ENCODE measurements at places on chromosomes 2 and 18.

- DNase-seq = peak; percentile 46
Measured at GRCh38 chr2:191835539-191836350, 11.1 kb downstream of the CAVIN2 start.

DNA sequence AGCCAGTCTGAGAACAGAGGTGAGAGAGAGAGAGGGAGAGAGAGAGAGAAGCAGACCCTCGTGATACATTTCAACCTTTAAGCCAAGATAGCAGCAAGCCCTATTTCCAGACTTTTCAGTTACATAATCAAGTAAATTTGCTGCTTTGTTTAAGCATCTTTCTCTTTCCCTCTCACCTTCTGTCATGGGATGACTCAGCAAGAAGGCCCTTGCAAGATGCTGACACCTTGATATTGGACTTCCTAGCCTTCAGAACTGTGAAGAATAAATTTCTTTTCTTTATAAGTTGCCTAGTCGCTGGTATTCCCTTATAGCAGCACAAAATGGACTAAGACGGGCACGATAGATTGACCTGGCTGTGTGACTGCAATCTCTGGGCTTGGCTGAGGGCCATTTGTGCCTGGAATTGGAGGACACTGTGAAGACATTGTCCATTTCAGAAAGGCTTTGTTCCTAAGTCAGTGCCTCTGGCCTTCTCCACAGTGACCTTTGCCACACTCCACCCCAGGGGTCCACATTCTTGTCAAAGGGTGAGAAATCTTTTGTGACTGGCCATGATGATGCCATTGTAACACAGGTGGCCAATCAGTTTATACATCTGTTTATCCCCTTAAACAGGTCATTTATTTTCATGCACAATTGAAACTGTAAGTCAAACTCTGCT is 51.3 kb upstream of the ITSN2 start:
- DNase-seq = no peak

DNA sequence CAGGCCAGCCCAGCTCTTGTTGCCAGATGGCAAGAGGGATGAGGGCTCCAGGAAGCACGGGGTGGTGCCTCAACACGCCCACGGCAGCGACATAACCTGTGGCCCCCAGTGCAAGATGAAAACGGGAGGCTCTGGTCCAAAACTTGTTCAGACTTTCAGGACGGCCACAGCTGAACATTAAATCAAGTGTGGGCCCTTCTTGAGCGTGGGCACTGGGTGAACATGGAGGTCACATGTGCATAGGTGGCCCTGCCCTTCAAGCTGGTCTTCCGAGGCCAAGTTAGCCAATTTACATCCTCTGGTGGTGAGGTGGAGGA is 77.5 kb downstream of the NDUFA10 start:
- no peak for DNase-seq

GRCh38 chr2:51268191-51268590 is 236.3 kb upstream of the NRXN1 start:
- no peak for DNase-seq

DNA sequence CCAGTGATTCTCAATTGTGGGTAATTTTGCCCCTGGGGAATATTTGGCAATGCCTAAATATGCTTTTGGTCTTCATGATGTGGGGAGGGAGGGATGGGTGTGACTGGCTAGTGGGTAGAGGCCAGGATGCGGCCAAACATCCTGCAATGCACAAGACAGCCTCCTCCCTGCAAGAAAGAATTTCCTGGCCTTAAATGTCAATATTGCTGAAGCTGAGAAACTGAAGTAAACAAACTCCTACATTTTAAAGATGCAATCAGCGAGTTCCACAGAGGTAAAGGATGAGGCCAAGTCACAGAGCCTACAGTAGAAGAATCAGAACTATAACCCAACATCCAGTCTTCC is 272.9 kb upstream of the EPHA4 start:
- no peak for DNase-seq

- no peak for DNase-seq
Measured at GRCh38 chr2:16079637-16080036, 139.3 kb downstream of the MYCN start.

GRCh38 chr2:112958428-112959108 is 19.2 kb upstream of the IL36G start:
- peak; percentile 55 for DNase-seq

DNA sequence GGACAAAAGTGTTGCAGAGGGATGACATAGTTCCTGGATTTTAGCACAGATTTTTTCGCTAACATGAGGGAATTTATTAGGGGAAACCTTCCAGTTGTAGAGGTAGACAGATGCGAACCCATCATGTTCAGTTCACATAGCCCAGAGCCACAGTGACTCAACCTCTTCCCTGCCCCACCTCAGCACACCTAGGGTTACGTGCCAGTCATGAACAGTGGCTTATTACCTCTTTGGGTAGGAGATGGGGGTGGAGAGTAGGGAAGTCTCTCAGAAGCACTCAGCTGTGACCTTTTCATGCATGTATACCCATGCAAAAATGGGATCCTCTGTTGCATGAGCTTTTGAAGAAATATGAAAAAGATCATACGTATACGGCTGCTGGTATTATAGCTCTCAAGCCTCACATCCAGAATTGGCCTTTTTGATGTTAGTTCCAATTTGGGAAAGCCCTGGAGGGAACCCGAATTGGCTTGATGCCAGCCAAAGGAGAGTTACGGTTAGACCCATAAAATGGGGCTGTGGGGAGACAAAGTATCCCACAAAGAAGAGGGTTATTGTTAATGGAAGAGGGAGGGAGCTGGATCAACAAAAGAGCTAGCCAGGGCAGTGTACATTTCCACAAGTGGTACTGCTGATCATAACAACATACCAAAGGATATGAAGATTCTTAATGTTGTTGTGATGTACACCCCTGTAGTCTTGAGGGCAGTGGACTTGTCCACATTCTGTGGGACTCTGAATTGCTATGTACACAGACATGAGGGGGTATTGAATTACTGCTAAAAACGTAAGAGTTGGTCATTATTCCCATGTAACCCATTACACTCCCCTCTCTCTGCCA is 4.9 kb downstream of the TANC1 start:
- DNase-seq = peak; percentile 15

DNA sequence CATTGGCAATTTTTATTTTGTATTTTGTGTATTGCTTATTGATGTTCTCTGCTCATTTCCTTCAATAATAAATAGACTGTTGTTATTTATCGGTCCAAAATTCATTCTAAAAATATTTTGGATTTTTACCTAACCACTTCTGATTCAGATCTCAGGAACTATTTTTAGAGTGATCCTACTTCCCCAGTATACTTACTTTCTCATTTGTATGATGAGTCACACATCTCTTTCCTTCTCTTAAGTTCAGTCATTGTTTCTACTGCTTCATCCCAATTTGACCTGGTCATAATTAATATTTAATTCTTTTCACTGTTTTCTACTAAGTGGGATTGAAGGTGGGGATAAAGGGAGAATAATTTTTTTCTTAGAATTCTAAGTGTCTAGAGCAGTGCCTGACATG is 75.1 kb downstream of the AGPS start:
- peak; percentile 50 for DNase-seq

DNA sequence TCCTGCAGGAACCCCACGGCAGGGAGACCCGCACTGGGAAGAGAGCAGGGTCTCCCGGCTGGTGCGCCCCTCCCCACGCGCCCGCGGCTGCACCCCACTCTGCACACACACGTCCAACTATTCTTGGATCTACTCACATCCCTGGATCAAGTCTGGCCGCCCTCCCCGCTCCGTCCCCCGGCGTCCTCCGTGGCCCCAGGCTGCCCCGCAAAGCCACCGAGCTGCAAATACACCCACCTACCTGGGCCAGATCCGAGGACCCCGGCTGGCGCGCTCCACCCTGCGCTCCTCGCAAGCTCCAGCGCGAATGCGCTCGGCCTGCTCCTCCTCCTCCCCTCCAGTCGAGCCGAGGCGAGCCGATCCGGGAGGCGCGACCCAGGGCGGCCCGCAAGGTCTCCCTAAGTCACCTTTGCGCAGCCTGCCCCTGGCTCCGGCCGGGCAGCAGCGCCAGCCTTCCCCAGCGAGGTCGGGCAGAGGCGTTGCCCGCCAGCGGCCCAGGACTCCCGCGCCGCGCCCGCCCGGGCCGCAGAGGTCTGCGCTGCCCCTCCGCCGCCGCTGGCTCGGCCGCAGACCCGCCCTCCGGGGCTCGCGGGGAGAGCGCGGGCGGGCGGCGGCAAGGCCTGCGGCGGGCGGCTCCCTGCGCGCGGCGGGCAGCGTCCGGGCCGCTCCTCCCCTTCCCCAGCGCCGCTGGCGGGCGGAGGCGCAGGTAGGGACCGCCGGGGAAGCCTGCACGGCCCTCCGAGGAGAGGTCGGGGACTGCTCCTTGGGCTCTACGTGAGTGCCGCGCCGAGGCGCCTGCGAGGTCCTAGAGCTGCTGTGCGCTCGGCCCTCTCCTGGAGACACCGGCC is 126.0 kb downstream of the OSBPL1A start:
- DNase-seq = peak; percentile 83

DNA sequence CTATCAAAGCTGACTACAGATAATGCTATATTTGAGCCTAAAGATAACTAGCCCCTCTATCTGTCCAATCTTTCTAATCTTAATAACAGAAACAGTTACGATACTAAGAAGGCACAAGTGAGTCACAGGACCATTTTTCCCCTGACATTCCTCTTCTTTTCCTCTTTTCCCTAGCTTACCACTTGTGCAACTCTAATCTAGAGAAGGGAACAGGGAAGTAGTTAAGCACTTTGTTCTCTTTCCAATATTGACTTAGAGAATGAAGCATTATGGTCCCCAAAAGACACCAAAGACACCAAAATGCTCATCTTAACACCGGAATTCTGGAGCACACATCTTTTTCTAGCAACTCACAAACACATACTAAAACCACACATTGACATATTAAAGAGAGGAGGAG is 1.8 kb downstream of the PDE11A start:
- DNase-seq = no peak

- no peak for DNase-seq
Measured at GRCh38 chr2:178191004-178191508, 3.3 kb upstream of the OSBPL6 start.

DNA sequence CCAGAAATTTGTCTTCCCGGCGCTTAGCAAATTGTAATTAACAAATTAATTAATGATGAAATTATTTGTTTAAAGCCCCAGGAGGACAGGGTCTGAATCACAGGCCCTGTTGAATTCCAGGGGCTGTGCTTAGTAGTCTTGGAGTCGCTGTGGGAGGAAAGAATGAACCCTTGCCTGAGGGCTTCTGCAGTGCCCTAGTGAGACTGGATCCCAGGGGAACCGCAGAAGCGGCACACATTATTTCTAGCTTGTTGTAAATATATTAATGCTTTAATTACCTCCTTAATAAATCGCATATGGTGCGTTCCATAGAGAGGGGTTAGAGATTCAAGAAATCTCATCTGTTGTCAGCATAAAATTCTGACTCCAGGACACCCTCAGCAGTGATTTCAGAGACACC is 235.4 kb downstream of the CELF4 start:
- no peak for DNase-seq

DNA sequence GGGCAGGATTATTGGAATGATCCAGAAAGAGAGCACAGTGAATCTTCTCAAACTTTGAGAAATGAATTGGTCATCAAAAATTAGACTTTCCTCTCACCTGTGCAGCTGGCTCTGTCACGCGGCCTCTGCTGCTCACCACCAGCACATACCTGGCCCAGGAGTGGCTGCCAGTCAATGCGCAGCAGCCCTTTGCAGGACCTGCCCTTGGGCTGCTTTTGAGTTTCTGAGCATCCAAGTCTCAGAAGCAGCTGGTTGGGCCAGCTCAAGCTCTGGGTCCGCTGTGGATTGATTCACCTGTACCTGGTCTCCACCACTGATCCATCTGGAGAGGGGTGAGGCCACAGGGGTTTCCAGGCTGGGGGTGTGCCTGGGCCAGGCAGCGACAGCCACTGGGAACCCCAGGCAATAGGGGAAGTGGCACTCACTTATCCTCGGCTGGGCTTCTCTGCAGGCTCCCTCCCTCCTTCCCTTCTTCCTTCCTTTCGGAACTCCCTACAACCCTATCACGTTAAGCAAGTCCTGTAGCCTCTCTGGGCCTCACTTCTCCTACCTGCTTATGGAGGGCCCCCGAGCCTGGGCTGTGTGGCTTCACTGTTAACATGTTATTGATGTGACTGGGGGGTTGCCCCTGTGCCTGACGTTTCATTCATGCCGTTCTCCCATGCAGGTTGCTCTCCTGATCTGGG is 48.1 kb downstream of the SH3BP4 start:
- DNase-seq = no peak

DNA sequence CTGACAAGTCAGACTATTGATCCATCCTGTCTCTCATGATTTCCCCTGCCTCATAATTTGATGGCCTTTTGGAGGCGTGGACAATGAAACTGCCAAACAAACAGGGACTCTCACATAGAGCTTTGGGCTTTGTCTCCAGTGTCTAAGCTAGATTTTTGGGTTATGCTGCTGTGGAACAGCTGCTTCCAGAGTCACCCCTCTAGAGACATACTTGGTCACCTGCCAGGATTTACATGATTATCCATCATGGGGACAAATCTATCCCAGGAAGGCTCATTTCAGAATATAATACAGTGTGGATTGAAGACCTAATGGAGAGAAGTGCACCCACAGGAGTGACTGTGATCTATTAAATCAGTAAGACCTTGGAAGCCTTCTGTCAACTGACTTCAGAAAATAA is 159.6 kb downstream of the SLC8A1 start:
- DNase-seq = no peak

DNA sequence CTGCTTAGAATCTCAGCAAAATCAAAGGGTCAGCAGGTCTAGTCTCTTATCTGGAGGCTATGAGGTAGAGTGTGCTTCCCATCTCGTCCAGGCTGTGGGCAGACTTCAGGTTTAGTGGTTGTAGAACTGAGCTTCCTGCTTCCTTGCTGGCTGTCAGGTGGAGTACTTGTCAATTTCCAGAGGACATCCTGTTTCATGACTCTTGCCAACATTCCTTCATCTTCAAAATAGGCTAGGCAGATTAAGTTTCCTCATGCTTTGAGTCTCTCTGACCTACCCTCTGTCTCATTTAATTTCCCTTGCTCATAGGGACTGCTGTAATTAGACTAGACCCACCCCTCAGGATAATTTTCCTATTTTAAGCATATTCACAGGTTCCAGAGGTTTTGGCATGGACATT is 562.6 kb downstream of the SPAG16 start:
- DNase-seq = peak; percentile 2

GRCh38 chr2:190582019-190582418 is 47.5 kb upstream of the NEMP2 start:
- no peak for DNase-seq

GRCh38 chr18:74895686-74896085 is 298.0 kb downstream of the ZNF407 start:
- peak; percentile 29 for DNase-seq

GRCh38 chr2:183935005-183935404 is 663.3 kb upstream of the ZNF804A start:
- no peak for DNase-seq

DNA sequence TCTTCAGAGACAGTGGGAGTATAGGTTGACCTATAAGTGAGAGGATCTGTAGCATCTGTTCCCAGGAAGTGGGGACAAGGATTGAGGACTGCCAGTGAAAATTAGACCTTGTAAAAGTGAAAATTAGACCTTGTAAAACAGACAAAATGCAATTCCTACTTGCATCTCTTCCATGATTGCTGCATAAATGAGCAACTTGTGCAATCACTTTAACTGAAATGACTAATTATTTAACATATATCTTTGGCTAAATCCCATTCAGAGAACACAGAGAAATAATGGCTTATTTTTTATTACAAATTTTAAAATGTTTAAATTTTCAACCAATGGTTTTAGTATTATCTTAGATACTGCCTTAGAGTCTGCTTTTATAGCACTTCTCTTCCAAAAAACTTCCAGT is 67.2 kb upstream of the NABP1 start:
- DNase-seq = no peak
